ENCODE measurements at places on chromosomes 7 and 10. TPM values are rescaled to one million over a fixed set of nuclear protein-coding genes. Genes with fewer than 3 reads are reported as not detected.

Gene RNF148
- 0.22 TPM for total RNA-seq

Gene PDK4
- 289 TPM for total RNA-seq

Gene MEOX2
- 11.2 TPM for total RNA-seq

- no peak for DNase-seq
Observed at GRCh38 chr10:7409732-7410168, 1.1 kb downstream of the SFMBT2 start.

DNA sequence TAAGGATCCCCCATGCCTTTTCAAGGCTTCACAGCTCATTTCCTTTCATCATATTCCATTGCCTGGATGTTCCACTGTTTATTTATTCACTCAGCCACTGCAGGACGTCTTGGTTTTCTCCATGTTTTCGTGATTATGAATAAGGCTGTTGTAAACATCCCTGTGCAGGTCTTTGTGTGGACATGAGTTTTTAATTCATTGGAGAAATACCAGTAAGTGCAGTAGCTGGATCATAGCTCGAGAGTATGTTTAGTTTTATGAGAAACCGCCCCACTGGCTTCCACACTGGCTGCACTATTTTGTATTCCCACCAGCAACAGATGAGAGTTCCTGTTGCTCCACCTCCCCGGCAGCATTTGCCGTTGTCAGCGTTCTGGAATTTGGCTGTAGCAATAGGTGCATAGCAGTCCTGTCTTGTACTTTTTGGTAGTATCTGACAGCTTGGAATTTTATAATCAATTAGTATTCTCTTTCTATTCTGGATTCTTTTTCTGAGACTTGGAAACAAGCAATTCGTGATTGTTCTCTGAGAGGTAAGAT is 269.9 kb upstream of the PITRM1 start:
- DNase-seq: no peak

DNA sequence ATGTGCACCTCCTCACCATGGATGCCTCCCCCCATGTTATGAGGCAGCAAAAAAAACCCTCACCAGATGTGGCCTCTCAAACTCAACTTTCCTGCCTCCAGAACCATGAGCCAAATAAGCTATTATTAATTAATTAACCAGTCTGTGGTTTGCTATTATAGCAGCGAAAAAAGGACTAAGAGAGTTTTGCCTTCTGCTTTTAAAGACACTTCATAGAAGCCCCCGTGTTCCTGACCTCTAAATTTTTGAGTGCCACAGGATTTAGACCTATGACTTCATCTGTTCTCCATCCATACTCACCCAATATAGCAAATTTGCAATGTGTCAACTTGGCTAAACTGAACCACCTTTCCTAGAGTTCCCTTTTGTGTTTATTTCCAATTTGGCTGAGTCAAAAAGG is 9.2 kb upstream of the SEMA3E start:
- no peak for DNase-seq

GRCh38 chr10:66910671-66911070 is 15.2 kb upstream of the LRRTM3 start:
- no peak for DNase-seq
